Activated naive CD8-positive, alpha-beta T cell treated with anti-CD3 and anti-CD28 coated beads for 36 hours (primary cell): ENCODE measurements at places on chromosomes 16 and 17. TPM values are rescaled to one million over a fixed set of nuclear protein-coding genes. Genes with fewer than 3 reads are reported as not detected.
A peak's percentile ranks its signal among the peaks of the same experiment; 100 is the strongest.

- H3K27ac ChIP-seq = no peak overlapping the region
- H3K27me3 ChIP-seq = no peaks in the 10 kb centered on the region
Measured at GRCh38 chr16:65658787-65659220, 536.9 kb upstream of the CDH11 start.

DNA sequence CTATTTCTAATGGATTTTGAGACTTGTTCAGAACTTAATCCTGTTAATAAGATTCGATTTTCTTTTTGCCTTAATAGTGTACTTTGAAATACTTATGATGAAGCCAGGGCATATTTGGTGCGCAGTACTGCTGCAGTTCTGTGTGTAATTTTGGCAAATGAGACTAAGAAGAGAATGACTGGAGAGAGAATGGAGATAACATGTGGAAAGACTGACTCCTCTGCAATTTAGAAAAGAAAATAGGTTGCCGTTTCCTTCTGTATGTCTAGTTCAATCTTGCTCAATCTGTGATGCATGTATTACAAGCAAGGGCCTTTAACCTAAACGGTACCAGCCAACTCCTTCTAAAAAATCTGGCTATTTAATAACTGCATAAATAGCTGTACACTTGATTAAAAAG, 285.1 kb upstream of the CDH11 start:
- no peak overlapping the region for H3K27ac ChIP-seq
- no peaks in the 10 kb centered on the region for H3K4me1 ChIP-seq
- H3K36me3 ChIP-seq = no peaks in the 10 kb centered on the region
- H3K27me3 ChIP-seq = no peaks in the 10 kb centered on the region
- DNase-seq = no peak
- no peak overlapping the region for H3K4me3 ChIP-seq

DNA sequence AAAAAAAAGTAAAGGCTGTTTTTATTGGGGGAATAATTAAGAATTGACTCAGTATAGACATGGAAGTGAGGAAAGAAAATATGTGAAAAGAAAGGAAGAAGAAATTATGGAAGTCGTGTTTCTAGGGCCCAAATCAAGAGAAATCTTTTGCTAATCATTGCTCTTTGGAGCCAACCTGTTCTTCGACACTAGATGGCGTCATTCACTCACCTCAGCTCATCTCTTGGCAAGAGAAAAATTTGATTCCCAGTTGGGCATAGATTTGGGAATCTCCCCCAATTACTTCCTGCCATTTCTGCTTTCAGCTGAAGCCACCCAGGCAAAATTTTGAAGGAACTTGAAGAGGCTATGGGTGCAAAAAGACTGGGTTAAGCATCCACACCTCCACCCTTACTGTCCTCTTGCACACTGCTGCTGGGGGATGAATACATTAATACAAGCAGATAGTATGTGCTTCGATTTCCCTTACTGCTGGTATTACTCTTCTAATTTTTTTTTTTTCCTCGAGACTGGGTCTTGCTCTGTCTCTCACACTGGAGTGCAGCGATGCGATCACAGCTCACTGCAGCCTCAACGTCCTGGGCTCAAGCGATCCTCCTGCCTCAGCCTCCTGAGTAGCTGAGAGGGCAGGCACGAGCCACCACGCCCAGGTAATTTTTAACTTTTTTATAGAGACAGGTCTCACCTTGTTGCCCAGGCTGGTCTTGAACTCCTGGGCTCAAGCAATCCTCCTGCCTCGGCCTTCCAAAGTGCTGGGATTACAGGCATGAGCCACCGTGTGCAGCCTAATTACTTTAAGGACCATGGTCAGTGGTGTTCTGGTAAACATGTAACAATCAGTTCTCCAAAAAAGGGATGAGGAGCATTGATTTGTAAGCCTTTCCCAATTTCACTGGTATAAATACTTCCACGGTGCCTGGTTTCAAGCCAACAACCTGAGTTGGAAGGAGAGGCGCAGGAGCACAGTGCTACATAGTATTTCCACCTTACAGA, 13.5 kb downstream of the PSMD7 start:
- no peaks in the 10 kb centered on the region for H3K27me3 ChIP-seq
- H3K27ac ChIP-seq = no peak overlapping the region
- H3K36me3 ChIP-seq = peaks cover 16% of the 10 kb centered on the region
- no peak overlapping the region for H3K4me3 ChIP-seq
- peak; percentile 7 for DNase-seq

- peaks cover 24% of the 10 kb centered on the region for H3K36me3 ChIP-seq
- no peaks in the 10 kb centered on the region for H3K4me1 ChIP-seq
- no peak for DNase-seq
- H3K27me3 ChIP-seq = no peaks in the 10 kb centered on the region
- H3K4me3 ChIP-seq = no peak overlapping the region
Measured at GRCh38 chr16:11752856-11753255, 10.2 kb upstream of the TXNDC11 start.

- peaks cover 6% of the 10 kb centered on the region for H3K4me1 ChIP-seq
- H3K27ac ChIP-seq = no peak overlapping the region
- DNase-seq = no peak
- H3K4me3 ChIP-seq = no peak overlapping the region
Measured at GRCh38 chr16:66849021-66849420, 4.8 kb downstream of the CA7 start.

DNA sequence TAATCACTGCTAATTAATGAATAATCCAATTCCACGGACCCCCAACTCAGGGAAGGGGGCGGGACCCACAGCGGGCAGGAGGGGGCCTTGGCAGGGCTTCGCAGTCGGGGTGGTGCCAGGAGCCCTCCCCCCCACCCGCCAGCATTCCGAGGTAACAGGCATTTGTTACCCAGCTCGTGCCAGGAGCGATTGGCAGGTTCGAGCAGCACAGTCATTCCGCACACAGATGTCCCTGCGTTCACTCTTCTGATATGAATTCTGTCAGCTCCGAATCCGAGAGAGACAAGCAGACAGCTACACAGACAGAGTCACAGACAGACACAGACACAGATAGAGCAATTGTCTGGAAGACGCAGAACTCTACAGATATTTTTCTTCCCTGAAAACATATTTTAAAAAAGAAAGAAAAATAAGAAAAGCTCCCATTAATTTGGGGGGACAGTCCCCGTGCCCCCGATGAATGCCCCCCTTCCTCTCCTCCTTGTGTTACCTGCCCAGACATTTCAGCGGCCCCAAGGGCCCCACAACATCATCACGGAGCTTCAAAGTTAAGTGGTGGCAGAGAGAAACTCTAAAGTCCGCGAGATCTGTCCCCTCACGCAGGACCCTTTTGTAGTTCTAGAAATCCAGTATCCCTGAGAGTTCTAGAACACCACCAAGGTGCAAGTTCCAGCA, 10.2 kb downstream of the NEUROD2 start:
- H3K27me3 ChIP-seq = peaks cover 95% of the 10 kb centered on the region
- peaks cover 14% of the 10 kb centered on the region for H3K4me1 ChIP-seq
- H3K27ac ChIP-seq = no peak overlapping the region
- H3K4me3 ChIP-seq = no peak overlapping the region
- no peak for DNase-seq
- H3K36me3 ChIP-seq = no peaks in the 10 kb centered on the region

DNA sequence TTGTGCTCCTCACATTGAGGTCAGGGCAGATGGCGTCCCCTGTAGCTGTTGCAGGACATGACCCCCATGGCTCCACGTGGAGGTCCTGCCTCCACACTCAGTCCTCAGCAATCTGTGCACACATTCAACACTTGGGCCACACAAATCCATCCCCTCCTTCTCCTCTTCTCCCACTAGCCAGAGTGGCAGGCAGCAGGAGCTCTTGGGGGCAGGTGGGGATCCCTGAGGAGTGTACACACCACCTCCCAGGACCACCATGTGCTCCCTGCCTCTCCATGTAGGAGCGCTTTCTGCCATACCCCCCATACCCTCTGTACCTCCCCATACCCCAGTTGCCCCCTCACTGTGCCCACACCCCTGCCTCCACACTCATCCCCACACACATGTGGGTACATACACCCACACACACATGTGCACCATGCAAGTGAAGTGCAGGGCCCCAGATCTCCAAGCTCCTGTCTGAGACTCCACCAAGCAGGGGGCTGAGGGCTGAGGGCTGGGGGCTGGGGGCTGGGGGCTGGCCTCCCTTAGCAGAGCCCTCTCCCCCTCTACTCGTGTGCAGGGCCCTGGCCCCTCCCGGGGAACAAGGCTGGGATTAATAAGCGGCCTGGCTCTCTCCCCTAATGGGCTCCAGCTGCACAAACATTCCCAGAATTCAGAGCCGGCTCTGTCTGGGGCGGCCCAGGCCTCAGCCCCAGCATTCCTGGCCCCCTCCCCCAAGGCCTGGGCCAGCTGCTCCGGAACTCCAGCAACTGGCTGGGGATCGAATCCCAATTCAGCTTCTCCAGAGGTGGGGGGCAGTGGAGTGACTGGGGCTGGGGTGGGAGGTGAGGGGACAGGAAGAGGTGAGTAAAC, 48.2 kb upstream of the MEIOC start:
- H3K36me3 ChIP-seq = no peaks in the 10 kb centered on the region
- H3K4me3 ChIP-seq = no peak overlapping the region
- no peak overlapping the region for H3K27ac ChIP-seq
- H3K27me3 ChIP-seq = peaks cover 10% of the 10 kb centered on the region

DNA sequence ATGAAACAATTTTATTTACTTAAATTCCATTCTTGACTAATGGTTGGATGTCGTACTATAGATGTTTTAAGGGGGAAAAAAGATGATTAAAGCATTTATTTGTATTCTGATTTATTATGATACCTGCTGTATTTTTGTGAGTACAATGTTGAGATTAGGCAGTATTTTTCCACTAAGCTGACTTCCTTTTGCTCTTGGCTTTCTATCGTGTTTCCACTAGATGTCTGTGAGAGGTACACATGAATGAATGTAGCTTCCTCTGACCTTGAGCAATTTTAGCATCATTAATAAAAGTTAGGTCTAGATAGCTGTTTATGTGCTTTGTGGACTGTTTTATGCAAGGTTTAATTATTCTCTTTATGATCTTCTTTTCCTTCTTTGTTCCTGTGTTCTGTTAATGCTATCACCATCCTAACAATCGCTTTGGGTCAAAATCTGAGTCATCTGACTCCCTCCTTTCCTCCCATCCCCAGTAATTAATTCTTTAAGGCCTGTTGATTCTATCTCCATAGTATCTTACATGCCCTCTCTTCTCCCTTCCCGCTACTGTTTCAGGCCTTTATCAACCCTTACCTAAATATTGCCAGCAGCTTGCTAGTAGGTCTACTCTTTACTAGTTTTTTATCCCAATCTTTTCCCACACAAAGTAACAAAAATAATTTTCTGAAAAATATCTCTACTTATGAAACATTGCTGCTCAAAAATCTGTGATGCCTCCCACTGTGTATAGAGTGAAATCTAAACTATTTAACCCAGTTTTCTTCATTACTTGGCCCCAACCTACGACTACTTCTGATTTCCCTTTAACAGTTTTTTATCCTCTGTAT, 76.0 kb downstream of the VMP1 start:
- H3K27ac ChIP-seq = peak overlapping the region; percentile 97
- peak overlapping the region; percentile 62 for H3K4me3 ChIP-seq
- peaks cover 67% of the 10 kb centered on the region for H3K4me1 ChIP-seq
- peaks cover 44% of the 10 kb centered on the region for H3K36me3 ChIP-seq

GRCh38 chr16:81511371-81511770, 66.8 kb downstream of the CMIP start:
- no peaks in the 10 kb centered on the region for H3K36me3 ChIP-seq
- no peak overlapping the region for H3K27ac ChIP-seq
- H3K4me3 ChIP-seq = no peak overlapping the region
- no peaks in the 10 kb centered on the region for H3K27me3 ChIP-seq

DNA sequence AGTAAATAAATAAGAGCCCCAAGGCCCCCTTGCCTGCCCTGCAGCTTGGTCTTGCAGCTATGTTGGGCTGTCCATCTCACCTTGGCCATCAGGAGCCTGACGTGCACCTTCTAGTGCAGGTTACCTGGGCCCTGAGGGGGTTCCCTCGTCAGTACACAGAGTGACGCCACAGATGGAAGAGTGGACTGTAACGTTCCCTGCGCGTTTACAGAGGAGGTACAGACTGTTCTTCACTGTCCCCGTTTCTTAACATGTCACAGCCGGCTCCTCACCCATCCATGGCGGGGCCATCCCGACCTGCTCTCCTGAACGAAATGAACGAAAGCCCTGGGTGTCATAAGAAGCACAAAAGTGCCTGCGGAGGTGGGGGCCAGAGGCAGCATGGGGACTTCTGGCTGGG, 15.9 kb upstream of the FASN start:
- no peak overlapping the region for H3K4me3 ChIP-seq
- H3K27me3 ChIP-seq = no peaks in the 10 kb centered on the region
- no peak for DNase-seq
- H3K27ac ChIP-seq = no peak overlapping the region
- H3K4me1 ChIP-seq = peaks cover 12% of the 10 kb centered on the region

- H3K27me3 ChIP-seq = no peaks in the 10 kb centered on the region
- DNase-seq = no peak
- no peaks in the 10 kb centered on the region for H3K36me3 ChIP-seq
- no peak overlapping the region for H3K4me3 ChIP-seq
Measured at GRCh38 chr17:30939051-30939689, 17.4 kb downstream of the ADAP2 start.

DNA sequence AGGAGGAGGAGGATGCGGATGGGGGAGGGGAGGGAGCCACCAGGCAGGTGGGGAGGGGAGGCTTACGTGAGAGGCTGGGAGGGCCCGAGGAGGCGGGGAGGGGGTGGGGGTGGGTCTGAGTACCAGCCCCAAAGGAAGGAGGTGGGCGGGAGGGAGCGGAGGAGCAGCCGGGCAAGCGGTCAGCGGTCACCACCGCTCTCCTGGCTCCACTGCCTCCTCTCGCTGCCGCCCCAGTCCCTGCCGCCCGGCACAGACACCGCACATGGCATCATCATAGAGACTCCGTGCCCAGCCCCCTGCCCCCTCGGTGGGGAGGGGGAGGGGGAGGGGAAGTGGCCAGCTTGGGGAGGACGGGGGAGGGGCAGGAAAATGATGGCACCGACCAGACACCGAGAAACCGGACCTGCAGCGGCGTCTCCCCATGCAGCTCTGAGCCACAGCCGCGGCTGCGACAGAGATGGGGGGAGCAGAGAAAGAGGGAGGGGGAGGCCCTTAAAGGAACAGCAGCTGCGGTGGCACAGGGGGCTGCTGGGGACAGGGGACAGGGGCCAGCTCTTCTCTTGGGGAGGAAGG, at the start of gene TLCD3B:
TLCD3B (minus strand) TSS at position 431 of the 573 bp plus-strand sequence. CDS start 744 bp downstream, outside the sequence.
- H3K27me3 ChIP-seq = peaks cover 79% of the 10 kb centered on the region
- no peaks in the 10 kb centered on the region for H3K36me3 ChIP-seq
- H3K27ac ChIP-seq = no peak within 1 kb of the TSS
- H3K4me3 ChIP-seq = peak within 1 kb of the TSS; percentile 29
- no peak for DNase-seq

PPP1R9B gene
- total RNA-seq = 50.9 TPM

KSR1 gene
- total RNA-seq = 58.9 TPM

IRX5 gene
- total RNA-seq = not detected

SLC47A1 gene
- not detected for total RNA-seq

TOB1 gene
- total RNA-seq = 44.9 TPM

MYH1 gene
- total RNA-seq = not detected
